ENCODE measurements at places on chromosomes 1 and 21.

- DNase-seq = no peak
These were observed 95.3 kb downstream of the HIVEP3 start for GRCh38 chr1:41823471-41823870.

DNA sequence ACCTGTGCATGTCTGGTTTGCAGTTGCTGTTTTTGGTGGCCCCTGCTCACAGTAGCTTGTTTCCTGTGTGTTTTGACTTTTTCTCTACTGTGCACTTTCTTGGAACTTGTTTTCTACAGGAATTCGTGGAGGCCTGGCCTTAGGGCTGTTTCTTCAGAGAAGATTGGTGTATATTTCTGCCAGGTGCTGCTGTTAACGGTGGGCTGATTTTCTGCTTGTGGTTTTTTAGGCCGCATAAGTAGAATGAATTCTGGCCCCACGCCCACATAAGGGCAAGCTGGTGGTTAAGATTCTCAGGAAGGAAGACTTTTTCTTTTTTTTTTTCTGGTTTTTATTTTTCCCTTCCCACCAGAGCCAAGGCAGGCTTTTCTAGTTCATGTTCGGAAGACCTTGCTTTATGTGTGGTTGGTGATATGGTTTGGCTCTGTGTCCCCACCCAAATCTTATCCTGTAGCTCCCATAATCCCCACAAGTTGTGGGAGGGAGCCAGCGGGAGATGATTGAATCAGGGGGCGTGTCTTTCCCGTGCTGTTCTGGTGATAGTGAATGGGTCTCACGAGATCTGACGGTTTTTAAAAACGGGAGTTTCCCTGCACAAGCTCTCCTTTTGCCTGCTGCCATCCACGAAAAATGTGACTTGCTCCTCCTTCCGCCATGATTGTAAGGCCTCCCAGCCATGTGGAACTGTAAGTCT, 71.5 kb upstream of the DISP3 start:
- DNase-seq = no peak

DNA sequence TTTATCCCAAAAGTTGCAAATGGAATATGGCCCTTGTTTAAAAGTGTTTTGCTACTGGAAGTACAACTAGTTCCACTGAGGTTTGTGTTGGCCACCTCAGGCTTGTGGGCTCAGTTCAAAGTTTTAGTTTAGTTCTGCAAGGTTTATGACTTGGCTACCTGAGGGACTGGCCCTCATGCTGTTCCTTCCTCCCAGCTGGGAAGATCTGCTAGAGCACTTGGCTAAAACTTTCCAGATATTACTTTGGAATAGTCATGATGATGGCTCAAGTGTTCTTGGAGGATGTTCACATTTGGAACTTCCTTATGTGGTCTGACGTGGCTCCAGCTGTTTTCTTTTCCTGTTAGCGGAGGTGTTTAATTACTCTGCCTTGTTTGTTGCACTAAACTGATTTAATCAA, 110.2 kb upstream of the IVNS1ABP start:
- DNase-seq = no peak

DNA sequence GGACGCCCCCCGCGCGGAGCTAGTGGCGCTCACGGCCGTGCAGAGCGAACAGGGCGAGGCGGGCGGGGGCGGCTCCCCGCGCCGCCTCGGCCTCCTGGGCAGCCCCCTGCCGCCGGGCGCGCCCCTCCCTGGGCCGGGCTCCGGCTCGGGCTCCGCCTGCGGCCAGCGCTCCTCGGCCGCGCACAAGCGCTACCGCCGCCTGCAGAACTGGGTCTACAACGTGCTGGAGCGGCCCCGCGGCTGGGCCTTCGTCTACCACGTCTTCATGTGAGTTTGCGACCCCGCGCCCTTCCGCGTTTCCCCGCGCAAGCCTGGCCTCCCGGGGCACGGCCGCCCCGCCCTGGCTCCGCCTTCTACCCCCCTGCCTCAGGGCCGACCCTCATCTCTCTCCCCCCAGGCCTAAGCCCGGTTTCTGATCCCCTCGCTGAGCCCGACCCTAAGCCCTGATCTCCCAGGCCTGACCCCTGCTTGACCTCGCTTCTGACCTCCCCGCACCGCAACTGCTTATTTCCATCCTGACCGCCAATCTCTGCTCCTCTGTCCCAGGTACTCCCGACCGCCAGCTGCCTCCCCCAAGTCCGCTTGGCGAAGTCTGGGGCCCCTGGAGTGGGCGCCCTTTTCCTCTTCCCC, 669 bp downstream of the KCNQ4 start:
- DNase-seq = no peak

GRCh38 chr1:181251713-181252075, 163.2 kb downstream of the IER5 start:
- no peak for DNase-seq

DNA sequence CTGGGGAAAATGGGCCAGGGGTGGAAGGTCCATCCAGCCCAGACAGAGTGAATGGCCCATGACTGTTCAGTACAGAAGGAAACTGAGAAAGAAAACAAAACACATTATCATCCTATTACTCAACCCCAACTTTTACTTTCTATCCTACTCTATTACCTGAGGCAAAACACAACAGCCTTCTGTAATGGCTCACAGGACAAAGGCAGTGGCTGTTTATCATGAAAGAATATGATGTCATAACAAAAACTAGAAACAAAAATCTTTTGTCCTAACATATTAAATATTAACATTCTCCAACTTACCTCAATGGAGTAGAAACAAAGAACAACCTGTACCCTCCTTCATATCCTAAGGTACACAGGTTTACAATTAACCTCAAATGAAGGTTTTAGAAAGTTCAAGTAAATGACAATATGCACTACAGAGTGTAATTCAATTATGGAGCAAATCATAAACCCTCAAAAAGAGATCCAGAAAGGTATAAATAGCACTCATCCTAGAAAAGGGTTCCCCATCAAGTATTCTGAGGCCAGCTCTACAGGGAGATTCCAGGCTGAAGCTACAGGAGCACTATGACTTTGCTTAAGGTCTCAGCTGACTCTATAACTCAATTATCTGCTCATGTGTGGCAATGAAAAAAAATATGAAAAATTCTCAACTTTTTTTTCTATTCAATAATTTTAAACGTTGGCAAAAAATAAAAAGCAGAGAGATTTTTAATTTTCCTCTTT, 15.1 kb downstream of the ELK4 start:
- no peak for DNase-seq

GRCh38 chr1:202661136-202661845, 49.0 kb downstream of the SYT2 start:
- no peak for DNase-seq

- DNase-seq = no peak
These were observed 11.8 kb upstream of the SDHB start for GRCh38 chr1:17065666-17066065.

DNA sequence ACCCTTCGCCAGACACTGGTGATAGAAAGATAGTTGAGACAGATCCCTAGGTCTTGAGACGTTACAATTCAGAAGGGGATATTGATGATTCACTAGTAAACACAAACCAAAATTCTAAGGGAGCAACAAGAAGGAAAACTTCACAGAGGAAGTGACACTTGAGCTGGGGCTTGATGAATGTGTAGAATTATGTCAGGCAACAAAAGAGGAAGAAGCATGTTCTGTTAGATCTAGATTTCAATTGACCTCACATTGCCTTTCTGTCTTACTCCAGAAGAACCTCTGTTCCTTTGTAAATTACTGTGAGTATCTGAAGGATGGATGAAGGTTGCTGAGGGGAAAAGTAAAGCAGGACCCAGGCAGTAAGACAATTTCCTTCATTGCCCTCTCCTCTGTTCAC, 328.2 kb downstream of the KCTD3 start:
- DNase-seq = no peak

DNA sequence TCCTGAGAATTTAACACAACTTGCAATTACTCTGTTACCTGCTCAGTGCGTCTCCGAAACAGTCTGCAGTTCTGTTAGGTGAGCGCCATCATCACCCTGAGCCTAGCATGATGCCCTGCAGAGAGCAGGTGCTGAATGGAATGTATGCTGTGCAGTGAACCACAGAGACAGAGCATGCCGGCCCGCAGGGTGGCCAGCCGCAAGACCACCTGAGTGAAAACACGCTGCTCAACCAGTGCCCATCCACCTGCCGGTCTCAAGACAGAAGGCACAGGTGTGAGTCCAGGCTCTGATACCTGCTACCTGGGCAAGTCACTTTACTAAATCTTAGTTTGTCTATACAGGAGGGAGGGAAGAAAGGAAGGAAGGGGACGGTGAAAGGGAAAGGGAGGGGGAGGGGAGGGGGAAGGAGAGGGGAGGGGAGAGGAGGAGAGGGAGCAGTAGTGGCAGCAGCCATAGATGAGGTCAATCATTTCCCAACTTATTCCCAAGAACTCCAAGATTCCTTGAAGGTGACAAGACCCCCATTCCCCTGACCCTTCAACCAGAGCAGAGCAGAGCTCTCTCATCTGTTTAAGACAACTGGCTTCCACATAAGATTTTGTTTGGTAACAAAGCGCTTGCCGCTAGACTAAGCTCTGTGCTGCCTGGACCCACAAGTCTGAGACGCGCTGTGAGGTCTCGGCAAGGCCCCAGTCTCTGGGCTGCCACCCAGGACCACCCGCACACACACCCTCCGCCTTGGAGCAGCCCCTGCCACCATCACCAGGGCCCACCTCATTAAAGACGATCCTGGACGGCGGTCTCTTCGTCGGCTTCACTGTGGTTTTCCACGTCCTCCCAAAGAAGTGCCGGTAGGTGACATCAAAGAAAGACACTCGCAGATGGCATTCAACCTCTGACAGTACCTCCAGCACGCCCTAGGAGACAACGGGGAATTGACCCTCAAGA, 14.5 kb downstream of the NPHP4 start:
- DNase-seq = no peak

DNA sequence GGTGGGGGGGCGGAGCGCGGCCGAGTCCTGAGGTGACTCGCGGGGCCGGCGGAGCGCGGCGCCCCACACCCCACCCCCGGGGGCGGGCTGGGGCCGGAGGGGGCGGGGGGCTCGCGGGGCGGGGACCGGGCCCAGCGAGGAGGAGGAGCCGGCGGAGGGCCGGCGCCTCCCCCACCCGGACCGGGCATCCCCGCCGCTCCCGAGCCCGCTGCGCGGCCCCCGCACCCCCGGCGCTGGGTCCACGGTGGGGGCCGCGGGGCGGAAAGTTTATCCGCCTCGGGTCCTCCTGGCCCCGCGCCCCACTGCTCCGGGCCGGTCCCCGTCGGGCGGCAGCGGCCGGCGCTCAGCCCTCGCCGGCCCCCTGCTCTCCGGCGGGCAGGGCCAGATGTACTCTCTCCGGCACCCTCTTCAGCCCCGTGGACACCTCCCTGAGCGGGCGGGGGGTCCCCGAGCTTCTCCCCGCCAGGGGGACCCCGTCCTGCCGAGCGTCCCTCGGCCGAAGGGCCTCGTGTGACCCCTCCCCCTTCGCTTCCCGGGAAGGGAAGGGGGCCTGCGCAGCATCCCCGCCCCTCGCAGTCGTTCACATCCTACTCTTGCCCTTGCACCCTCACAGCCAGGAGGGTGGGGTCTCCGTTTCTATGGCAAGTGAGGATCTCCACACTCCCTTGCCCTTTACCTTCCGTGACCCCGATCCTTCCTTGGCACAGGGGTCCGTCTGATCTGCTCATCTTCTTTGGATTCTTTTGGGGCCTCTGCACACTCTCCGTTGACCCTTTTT, 663 bp downstream of the CAMTA1 start:
- DNase-seq = peak; percentile 33

- no peak for DNase-seq
These were observed 107.8 kb downstream of the EIF4G3 start for GRCh38 chr1:21068937-21069336.

DNA sequence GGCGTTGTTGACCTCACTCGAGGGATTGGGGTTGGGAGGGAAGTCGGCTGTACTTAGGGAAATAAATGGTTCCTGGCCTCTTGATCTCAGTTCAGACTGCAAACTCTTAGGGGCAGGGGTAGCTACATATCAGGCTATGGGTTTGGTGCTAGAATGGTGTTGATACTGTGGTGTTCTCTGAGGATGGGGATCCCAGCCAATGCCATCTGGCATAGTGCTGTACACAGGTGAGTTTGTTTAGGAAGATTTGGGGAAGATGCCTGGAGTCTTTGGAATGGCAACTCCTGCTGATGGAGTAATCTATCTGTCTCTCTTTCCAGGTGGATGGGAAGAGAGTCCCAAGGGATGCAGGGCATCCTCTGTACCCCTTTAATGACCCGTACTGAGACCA, 14.3 kb upstream of the NASP start:
- no peak for DNase-seq

DNA sequence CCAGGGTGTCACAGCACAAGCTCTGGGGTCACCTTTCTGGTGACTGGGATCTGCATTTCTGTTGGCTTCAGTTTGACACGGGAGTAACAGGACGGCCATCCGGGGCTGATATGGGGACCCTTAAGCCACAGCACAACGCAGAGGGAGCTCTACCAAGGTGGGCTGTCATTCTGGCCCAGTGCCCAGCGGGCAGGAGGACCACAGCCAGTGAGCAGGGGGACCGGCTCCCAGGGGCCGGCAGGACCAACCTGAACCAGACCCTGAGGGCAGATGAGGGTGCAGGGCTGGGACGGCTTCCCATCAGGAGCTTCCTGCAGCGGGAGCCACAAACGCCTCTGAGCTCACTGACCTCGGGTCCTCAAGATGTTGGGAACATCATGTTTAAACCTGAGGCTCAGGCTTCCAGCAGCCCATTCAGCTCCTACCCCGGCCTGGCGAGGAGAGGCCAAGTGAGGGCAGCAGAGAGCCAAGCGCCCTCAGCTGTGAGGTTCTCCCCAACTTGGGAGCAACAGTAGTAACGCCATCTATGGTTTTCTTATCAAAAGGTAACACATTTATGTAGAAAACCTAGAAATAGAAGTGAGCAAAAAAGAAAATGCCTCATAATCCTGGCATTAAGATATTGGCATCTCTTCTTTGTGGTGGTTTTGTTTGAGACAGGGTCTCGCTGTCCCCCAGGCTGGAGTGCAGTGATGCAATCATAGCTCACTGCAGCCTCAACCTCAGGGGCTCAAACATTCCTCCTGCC, 26.8 kb downstream of the TMEM201 start:
- DNase-seq = no peak

GRCh38 chr1:231162297-231162969, 575 bp downstream of the TRIM67 start:
- DNase-seq = no peak

DNA sequence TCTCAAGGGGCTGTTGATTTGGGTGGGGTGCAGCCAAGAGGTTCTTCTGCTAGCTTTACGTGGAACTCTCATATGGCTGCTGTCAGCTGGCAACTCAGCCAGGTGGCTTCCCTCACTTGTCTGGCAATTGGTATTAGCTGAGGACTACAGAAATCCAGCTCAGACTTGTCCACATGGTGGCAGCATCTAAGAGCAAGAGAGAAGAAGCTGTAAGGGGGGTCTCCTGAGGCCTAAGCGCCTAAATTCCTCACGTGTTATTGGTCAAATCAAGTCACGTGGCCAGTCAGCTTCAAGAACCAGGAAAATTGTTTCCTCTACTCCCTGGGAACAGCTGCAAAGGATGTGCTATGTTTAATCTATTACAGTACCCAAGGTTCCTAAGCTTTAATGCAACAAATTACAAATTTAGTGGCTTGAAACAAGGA, 4.2 kb upstream of the DYRK3 start:
- DNase-seq = no peak

DNA sequence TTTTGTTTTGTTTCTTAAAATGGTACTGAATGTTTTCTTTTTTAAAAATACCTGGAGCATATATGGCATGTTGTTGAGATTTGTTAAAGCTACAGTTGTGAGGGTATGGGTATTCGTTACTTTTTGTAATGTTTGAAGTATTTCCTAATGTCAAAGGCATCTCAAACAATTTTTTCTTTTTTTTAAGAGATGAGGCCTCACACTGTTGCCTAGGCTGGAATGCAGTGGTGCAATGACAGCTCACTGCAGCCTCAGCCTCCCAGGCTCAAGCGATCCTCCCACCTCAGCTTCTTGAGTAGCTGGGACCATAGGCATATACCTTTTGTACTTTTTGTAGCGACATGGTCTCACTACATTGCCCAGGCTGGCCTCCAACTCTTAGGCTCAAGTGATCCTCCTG, 16.1 kb downstream of the CLCN6 start:
- no peak for DNase-seq

Data from effector memory CD4-positive, alpha-beta T cell (primary cell).